Cortex of kidney (tissue), 1 donor: ENCODE measurements at places on chromosomes 6 and 20.

DNA sequence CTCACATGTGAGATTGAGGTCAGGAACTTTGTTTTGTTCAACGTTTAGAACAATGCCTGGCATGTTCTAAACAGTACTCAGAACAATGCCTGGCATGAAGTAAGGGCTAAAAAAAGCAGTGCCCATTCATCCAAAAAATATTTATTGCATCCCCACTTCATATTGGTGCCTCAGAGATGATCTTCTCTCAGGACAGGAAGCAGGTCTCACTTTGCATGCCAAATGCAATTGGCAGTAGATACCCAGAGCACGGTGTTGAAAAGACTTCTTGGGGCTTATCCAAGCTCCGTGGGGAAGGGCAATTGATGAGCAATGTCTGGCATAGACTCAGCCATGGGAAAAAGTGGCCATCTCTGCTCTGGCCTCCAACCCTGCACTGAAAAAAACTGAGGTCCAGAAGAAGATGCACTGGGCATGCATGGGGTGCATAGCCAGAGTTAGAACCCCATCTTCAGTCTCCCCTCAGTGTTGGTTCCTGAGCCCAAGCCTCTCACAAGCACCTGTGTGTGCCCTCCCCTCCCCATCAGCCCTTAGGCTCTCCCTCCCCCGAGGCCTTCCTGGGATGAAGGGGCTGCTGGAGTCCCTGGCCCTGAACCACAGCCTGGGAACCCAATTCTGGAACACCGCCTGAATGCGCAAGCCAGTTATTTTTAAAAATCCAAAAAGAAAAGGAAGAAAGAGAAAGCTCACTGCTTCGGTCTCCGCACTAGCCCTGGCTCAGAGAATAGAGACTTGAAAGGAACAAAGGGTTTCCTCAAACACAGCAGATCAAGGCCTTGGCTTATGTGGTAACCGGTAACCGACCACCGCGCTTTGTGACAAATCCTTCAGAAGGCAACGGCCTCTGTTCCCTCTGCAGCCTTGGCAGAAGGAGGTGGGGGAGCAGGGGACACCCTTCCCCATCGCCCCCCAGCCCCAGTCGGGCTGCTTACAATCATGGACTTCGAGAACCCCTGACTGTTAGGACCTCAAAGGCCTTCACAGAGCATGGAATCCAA, 78.5 kb upstream of the SIRPA start:
- DNase-seq = no peak

- no peak for DNase-seq
Observed at GRCh38 chr6:382883-383810, 8.4 kb upstream of the IRF4 start.

- DNase-seq = no peak
Observed at GRCh38 chr6:157850030-157850429, 27.0 kb downstream of the SNX9 start.

GRCh38 chr6:17393892-17394631, 667 bp downstream of the CAP2 start:
- DNase-seq = no peak

GRCh38 chr6:153538491-153538890, 407.4 kb upstream of the RGS17 start:
- no peak for DNase-seq

DNA sequence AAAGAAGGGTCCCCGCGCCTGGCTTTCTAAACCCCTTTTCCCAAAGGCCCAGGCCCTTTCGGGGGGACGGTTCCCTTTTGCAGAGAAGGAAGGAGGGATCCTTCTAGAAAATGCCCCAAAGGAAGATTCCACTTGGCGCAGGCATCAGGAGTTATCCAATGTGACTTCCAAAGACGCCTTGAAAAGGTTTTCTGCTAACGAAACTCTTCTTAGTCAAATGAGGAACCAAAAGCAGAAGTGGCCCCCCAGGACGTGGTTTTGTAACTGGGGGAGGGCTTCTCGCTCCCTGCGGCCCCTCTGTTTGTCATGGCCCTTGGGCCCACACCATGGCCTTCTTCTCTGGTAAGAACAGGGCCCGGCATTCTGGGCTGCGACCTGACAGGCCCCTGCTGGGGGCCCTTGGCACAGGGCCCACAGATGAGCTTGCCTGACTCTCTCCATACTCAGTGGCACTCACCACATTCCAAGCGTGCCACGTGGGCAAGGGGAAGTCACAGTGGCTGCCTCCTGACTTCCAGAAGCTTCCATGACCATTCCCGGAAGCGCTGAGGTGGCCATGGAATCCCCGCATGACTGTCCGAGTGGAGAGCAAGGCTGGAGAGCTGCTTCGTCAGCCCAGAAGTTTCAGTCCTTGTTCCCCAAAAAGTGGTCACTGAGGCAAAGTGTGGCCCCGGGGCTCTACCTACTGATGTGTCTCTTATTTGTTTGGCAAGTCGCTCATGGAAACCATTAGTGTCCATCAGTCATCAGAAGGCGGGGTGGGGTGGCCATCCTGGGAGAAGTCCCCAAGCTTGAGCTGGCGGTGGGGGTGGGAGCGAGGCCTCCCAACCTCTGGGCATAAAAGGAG, 834 bp upstream of the CTSZ start:
- no peak for DNase-seq

DNA sequence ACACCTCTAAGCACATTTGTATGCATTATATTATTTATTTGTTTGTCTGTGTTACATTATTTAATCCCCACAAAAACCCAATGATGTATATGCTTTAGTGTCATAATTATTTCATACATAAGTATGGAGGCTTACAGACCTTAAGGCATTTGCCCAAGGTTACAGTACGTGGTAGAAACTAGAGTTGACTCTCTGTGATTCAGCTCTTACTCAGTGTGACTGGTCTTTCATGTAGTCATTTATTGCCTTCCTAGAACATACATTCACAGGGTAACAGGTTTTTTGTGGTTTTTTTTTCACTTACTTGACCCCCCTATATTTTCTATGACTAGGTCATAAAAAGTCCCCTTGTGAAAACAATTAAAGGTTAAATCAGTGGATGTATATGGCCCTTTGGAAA, 566.8 kb downstream of the TFAP2A start:
- DNase-seq = no peak

DNA sequence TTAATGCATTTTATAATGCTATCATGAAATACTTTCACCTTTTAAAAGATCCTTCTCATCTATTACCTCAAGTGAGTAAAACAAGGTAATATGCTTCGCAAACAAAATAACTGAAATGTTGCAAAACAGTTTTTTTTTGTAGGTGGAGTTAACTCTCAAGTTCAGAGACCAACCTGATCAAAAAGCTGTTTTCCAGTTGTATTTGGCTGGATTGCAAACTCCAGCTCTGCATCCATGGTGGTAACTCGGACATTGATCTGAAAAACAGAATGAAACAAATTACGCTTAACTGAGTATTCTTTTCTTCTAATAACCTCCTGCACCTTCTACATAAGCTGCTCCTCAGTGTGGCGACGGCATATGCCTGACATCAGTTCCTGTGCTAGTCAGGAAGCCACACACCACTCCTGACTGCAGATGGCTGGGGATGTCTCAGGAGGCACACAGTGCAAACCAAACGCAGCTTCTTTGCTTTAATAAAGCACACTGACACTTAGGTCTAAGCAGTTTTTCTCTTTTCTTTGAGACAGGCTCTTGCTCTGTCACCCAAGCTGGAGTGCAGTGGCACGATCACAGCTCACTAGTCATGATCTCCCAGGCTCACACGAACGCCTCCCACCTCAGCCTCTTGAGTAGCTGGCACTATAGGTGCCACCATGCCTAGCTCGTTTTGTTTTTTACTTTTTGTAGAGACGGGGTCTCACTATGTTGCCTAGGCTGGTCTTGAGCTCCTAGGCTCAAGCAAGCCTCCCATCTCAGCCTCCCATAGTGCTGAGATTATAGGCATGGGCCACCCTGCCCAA, 29.9 kb downstream of the EZR start:
- DNase-seq = no peak

DNA sequence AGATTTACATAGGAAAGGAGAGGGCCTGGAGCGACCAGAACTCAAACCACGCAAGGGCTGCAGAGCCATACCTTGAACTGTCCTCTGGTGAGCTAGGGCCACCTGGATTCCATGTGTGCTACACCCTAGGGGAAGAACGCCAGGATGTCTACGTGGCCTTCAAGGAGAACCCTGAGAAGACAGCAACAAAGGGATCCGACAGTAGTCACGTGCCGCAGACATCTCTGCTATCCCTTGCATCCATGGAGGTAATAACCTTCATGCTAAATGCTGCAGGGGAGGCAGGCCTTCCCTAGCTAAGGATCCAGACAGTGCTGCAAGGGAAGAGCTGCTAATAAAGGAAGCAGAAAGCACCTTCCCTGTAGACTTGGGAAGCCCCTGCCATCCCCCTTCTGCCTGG, 52.9 kb downstream of the NOL4L start:
- DNase-seq = no peak

GRCh38 chr6:161373905-161374451, 100.1 kb upstream of the AGPAT4 start:
- DNase-seq = no peak

GRCh38 chr6:114446342-114446741, 103.5 kb upstream of the HS3ST5 start:
- no peak for DNase-seq

- no peak for DNase-seq
Observed at GRCh38 chr6:108119769-108120141, 45.2 kb upstream of the OSTM1 start.

GRCh38 chr20:57936636-57937385, 227.0 kb upstream of the PMEPA1 start:
- no peak for DNase-seq

DNA sequence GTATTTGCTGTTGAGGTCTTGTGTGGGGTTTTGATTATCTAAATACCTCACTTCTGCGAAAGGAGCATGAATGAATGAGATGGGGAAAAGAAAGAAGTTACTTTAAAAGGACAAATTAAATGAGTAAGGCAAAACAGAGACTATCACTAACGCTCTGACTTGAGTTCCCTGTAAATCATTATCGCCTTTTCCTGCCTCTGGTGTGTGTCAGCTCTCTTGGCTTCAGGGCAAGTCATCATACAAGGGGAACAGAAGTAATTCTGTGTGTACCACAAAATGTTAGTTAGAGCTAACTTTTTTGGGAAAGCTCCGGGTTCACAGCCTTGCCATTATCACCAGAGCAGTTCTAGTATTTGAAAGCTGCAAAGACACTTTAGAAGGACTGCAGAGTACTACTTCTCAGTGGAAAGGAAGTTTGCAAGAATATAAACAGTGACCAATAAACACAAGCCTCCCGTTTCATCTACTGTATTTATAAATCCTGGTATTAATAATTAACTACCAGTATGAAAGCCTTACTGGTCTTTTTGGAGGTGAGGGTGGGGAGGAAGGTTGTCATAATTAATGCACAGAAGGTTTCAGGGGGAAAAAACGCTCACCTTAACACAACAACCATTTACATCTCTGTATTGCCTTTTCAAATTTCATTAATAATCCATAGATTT, 1.2 kb downstream of the DZANK1 start:
- no peak for DNase-seq

GRCh38 chr6:167799033-167799821, 27.5 kb upstream of the AFDN start:
- no peak for DNase-seq

DNA sequence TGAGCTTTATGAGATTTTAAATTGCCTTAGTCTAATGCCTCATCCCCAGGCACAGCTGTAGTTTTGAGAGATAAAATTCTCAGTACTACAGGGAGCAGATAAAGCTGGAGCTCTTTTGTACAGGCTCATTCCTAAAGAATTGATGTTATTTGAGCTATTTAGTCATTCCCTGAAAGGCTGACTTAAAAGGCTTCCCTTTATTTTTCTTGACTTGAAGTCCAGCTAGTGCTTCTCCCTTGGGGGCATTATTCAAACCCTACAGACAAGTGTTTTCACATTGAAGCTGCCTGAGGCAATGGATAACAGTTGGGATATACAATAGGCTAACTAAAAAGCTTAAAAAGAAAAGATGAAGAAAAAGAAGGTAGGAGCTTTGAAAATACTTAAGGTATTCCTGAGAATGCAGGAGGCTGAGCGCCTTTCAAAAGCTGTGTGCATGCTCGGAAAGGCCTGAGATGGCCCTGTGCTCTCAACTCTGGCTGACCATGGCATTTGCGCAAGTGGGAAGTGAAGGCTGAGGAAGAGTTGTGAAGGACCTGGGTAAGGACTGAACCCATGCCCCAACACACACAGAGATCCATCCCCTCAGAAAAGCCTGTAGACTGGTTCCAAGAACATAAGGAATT, 315.1 kb downstream of the SMOC2 start:
- DNase-seq = no peak

- no peak for DNase-seq
Observed at GRCh38 chr6:144657691-144658090, 372.6 kb downstream of the UTRN start.

GRCh38 chr6:51292659-51293058, 474.0 kb downstream of the TFAP2B start:
- no peak for DNase-seq

DNA sequence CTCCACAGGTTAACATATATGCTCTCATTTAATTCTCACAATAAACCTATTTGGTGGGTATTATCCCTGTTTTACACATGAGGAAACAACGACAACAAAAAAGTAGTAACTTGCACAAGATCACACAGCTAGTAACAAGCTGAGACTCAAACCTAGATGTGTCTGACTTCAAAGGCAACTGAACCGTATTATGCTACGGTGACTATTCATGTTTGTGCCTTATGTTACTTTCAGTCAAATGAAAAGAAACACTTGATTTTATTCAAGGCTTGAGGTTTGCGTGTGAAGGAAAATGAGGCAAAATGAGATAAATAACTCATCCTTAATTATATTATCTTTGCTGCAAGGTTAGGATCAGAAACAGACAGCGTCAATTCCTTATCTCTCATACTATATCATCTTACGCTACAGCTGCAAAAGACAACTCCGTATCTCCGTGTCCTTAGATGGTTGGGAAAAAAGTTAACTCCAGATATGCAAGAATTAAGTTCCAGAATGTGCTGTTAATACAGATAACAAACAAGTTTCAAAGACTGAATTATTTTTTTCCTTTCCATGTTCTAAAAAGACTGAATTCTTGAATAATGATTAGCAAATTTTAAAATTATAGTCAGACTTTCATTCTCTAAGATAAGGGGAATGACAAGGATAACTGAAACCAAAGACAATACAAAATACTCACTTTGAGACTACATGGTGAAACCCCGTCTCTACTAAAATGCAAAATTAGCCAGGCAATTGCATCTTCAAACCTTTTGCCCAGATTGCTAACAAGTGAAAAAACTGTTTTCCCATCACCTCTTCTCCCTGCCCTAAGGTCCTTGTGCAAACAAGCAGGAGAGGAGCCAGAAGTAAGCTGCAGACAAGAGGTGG, 27.8 kb downstream of the STAU1 start:
- no peak for DNase-seq

GRCh38 chr6:33168639-33169038, 23.6 kb downstream of the COL11A2 start:
- no peak for DNase-seq

- no peak for DNase-seq
Observed at GRCh38 chr6:136710877-136711552, 81.3 kb downstream of the MAP3K5 start.

- DNase-seq = no peak
Observed at GRCh38 chr6:139194740-139195139, 59.9 kb downstream of the HECA start.
